ENCODE measurements at places on chromosomes 4 and X. TPM values are rescaled to one million over a fixed set of nuclear protein-coding genes. Genes with fewer than 3 reads are reported as not detected.

DNA sequence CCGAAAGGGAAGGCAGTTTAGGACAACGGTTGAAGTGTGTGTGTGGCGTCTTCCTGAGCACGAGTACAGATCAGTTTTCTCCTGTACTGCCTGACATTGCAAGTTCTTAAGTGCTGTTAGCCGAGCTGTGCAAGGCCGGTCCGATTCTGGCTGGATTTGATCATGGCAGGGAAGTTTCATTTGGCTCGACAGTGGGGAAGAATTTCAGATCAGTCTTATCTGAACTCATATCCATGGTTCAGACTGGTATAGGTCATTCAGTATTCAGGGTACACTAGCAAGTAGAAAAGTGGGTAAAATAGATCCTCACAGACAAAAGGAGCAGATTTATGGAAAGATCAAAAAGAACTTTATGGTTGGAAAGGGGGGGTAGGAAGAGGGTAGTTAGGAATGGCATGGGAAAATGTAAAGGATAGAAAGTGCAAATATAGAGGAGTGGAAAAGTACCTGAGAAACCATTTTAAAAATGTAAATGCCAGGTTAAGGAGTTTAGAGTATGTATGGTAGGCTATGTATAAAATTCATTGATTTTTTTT is 716 bp downstream of the THAP9 start:
- DNase-seq: no peak

DNA sequence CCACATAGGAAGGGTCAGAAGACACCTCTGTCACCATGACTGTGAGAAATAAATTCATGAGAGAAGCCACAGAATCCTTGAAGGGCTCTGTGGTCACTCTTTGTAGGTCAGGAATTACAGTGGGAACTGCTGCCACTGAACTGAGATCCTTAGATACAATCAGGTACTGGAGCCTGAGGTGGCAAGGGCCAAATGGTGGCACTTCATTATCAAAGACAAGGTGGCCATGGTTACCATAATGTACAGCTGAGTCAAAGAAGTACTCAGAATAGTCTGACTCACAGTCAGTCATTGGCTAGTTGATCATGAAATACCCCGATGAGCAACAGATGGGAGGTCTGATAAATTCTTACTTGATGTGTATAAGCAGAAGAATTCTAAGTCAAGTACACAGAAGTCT is 131.9 kb downstream of the RTL3 start:
- DNase-seq: no peak

GRCh38 chr4:107035819-107036583 is at the start of gene DKK2:
TSS of gene DKK2 (minus strand) at chr4:107036313. CDS start at chr4:107035591, 722 bp downstream.
- peak; percentile 21 for DNase-seq

DNA sequence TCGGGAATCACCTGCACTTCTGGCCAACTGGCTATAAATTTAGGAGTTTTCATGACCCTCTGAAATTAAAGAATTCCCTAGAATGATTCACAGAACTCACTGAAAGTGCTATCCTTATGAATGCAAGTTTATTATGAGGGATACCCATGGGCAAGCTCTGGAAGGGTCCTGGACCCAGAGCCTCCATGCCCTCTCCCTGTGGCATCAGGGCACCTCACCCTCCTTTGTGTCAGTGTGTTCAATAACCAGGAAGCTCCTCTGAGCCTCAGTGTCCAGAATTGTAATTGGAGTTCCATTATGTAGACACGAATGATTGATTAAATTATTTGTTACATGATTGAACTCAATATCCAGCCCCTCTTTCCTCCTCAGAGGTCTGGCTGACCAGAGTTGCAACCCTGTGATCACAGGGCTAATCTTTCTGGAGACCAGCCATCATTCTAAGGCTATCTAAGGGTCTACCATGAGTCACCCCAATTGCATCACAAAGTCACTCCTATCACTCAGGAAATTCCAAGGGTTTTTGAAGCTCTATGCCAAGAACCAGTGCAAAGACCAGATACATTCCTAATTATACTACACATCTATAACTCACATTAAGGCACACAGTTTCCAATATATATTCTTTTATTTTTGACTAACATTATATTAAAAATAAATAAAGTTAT is 8.9 kb downstream of the ANXA3 start:
- DNase-seq: no peak

DNA sequence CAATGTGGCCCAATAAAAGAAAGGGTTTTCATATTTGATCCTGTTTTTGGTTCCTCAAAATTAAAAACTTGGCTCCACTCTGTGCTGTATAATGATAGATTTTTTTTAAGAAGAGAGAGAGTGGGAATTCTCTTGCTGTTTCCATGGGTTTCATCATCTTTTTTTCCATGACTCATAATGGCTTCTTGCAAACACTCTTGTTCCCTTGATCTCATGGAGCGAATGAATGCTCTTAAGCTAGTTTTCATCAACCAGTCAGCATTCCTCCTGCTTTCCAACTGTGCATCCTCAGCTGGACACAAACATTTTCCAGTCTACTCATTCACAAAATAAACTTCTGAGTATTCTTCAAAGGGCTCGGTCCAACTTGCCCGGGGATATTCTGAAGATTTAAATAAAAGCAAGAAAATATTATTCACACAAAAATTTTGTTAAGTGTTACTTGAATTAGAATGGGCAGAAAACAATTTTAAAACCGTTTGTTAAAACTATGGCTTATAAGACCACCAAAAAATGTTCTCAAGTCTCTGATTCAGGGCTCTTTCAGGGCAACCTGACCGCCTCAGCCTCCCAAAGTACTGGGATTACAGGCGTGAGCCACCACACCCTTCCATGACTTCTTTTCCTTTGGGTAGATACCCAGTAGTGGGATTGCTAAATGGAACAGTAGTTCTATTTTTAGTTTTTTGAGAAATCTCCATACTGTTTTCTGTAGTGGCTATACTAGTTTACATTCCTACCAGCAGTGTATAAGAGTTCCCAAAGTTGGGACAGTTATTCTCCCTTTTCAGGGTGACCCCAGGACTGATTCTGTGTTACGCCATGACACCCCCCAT is 64.7 kb downstream of the TMEM156 start:
- no peak for DNase-seq

Gene INPP4B
- total RNA-seq: 16.3 TPM

Gene CUL4B
- 33.3 TPM for total RNA-seq

Gene GPR50
- not detected for total RNA-seq

Gene CYTL1
- total RNA-seq: 5.9 TPM
